ENCODE measurements at places on chromosomes 2 and 18. TPM values are rescaled to one million over a fixed set of nuclear protein-coding genes. Genes with fewer than 3 reads are reported as not detected.

DNA sequence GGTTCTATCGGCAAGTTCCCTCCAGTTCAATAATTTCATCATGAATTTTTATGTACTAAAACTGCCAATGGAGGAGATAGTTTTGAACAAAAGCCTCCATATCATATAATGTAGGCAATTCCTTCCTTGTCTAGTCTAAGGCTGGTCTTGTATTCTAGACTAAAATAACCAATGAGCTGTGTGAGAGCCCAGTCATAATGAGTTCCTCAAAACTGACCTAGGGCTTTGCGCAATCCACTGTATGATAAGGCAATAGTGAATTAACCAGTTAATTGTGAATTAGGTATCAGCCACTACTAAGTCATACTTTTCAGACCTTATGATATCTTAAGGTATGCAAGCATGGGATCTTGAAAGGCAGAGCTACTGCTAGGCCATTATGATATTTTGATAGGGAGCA is 7.6 kb upstream of the UXS1 start:
- H3K4me3 ChIP-seq: no peak overlapping the region
- no peak for DNase-seq
- no peak overlapping the region for H3K27ac ChIP-seq
- H3K27me3 ChIP-seq: no peaks in the 10 kb centered on the region

DNA sequence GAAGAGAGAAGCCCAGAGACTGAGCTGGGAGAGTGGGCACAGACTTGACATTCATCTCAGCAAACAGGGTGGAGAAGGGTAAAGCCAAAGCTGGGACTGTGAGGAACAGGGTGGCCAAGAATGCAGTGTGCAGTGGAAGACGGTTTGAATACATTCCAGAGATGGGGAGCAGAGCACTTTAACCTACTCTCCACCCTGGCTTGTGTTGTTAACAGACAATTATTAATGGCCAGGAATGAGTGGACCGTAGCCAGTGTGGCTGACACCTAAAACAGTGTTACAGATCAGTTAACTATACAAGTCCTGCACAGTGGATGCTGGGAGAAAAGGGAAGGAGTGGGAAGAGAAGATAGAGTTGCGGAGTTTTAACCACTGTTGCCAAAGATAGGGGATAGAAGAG is 7.4 kb upstream of the NAB1 start:
- peaks cover 3% of the 10 kb centered on the region for H3K27me3 ChIP-seq
- no peaks in the 10 kb centered on the region for H3K36me3 ChIP-seq
- peaks cover 18% of the 10 kb centered on the region for H3K4me1 ChIP-seq
- no peak overlapping the region for H3K4me3 ChIP-seq

DNA sequence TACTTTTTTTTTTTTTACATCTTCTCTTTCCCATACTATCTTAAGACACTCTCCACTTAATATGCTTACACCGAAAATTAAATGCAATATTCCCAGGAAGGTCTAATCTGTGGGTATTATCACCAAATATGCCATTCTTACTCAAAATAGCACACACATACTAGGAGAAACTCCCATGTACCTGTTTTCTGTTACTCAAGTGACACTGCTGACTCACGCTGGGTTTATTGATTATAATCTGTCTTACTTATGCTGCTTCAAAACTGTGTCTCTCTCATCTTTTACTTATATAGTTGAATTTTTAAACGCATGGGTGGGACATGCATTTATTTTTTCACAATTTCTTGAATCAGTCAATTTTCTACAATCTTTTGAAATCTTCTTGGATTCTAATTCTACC is 29.9 kb downstream of the MRPL19 start:
- no peak overlapping the region for H3K4me3 ChIP-seq
- no peak overlapping the region for H3K27ac ChIP-seq
- no peaks in the 10 kb centered on the region for H3K4me1 ChIP-seq
- H3K27me3 ChIP-seq: no peaks in the 10 kb centered on the region
- DNase-seq: no peak

DNA sequence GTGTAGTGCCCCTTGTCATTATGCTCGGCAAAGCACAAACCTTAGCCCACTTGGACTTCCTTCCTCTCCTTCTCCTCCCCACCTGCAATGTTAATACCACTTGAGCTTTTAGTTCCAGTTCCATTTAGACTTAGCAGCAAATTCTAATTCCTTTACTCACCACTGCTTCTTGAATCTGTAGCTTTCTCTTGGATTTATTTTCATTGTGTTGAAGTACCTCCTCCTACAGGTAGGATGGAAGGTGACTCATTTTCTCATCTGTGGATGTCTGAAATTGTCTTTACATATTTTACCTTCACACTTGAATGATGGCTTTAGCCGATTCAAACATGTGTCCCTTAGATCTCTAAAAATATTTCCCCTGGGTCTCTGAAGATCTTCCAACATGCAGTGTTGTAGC is 32.8 kb upstream of the BIN1 start:
- H3K36me3 ChIP-seq: no peaks in the 10 kb centered on the region
- DNase-seq: no peak
- no peak overlapping the region for H3K4me3 ChIP-seq
- H3K4me1 ChIP-seq: peaks cover 42% of the 10 kb centered on the region

DNA sequence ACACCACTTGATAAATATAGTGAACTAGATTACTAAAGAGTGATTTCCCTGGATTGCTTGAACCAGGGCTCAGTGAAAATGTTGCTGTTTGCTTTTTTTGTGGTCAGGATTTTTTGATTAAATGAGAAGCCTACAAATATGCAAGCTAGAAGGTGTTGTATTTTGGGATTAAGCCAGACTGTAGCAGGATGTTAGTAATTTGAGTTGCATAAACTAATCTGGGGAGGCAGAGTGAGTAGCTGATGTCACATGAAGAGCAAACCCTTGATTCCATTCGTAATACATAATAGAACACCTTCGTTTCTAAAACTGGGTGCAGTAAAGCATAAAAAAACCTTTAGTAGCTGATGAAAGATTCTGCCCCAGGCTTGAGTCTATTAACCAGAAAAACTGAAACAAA is 32.0 kb downstream of the NEDD4L start:
- no peak overlapping the region for H3K27ac ChIP-seq
- H3K4me3 ChIP-seq: no peak overlapping the region
- H3K27me3 ChIP-seq: no peaks in the 10 kb centered on the region
- peaks cover 12% of the 10 kb centered on the region for H3K4me1 ChIP-seq

GRCh38 chr2:128425216-128425615 is 106.5 kb upstream of the HS6ST1 start:
- no peak overlapping the region for H3K27ac ChIP-seq
- DNase-seq: no peak
- H3K36me3 ChIP-seq: peaks cover 4% of the 10 kb centered on the region
- H3K4me3 ChIP-seq: no peak overlapping the region
- H3K27me3 ChIP-seq: no peaks in the 10 kb centered on the region
- peaks cover 4% of the 10 kb centered on the region for H3K4me1 ChIP-seq

Gene CCDC150
- 12.4 TPM for total RNA-seq

Gene CIB4
- total RNA-seq: not detected

Gene MARCO
- total RNA-seq: not detected

Gene ANKRD30BL
- total RNA-seq: not detected

Data from endothelial cell (in vitro differentiated cells).